Progenitor cell of endocrine pancreas (in vitro differentiated cells): ENCODE measurements at places on chromosomes 4 and X.

- DNase-seq, result no peak
Observed at GRCh38 chrX:40671126-40671525, 23.8 kb upstream of the CXorf38 start.

DNA sequence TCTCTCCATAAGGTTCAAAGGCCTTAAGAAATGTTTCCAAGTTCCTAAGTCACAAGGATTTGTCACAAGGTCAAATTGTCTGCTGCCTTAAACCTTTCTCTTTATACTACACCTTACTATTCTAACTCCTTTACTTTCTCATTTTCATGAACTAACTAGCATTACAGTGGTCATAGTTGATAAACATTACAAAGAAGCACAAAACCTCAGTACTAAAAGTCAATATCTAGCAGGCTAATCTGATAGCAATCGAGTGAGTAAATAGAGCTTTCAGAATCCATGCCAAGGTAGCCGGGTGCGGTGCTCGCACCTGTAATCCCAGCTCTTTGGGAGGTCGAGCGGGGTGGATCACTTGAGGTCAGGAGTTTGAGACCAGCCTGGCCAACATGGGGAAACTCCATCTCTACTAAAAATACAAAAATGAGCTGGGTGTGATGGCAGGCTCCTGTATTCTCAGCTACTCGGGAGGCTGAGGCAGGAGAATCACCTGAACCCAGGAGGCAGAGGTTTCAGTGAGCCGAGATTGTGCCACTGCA, 510.0 kb downstream of the GBA3 start:
- DNase-seq, result no peak

GRCh38 chrX:85109235-85109634, 105.6 kb downstream of the APOOL start:
- no peak for DNase-seq

GRCh38 chrX:82723806-82724205, 784.3 kb upstream of the POU3F4 start:
- no peak for DNase-seq

- DNase-seq, result no peak
Observed at GRCh38 chr4:105707782-105708180, 708 bp downstream of the INTS12 start.

DNA sequence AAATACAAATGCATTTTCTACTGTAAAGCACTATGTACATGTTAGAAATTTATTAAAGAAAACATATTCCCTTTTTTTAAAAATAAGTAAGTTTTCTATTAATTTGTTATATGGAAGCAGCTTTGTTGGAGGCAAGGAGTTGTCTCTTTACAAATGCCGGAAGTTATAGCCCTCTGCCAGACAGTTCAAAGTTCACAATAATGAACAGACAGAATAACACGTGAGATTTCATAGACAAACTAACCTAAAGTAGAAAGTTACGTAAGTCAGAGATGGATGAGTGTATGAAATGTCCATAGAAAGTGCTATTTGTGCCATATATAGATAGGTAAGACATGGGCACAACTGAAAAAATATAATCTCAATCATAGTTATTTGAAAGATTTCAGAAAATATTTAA, 43.9 kb upstream of the NEIL3 start:
- no peak for DNase-seq

DNA sequence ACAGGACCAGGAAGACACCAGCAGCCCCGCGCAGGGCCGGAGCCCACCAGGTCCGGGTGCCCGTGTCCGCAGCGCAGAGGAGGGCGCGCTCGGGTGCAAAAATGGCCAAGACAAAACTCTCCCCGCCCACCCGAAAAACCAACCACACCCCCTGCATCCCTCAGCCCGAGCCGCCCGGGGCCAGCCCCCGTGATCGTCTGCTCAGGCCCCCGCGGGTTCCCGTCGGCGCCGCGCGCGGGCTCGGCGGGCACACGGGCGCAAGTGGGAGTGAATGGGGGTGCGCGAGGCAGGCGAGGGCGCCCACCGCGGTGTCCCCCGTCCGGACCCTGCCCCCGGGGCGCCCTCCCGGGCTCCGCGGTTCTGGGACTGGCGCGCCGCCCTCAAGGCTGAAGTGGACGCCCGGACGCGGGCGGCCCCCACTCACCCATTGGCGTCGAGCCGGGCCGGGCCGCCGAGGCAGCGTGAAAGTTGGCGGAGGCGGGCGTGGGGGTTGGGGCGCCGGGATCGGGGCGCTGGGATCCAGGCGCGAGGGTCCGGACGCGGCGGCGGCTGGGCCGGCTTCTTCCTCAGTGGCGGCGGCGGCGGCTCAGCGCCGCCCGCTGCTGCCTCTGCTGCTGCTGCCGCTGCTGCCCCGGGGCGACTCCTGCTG, 393 bp downstream of the SH3KBP1 start:
- peak; percentile 10 for DNase-seq

DNA sequence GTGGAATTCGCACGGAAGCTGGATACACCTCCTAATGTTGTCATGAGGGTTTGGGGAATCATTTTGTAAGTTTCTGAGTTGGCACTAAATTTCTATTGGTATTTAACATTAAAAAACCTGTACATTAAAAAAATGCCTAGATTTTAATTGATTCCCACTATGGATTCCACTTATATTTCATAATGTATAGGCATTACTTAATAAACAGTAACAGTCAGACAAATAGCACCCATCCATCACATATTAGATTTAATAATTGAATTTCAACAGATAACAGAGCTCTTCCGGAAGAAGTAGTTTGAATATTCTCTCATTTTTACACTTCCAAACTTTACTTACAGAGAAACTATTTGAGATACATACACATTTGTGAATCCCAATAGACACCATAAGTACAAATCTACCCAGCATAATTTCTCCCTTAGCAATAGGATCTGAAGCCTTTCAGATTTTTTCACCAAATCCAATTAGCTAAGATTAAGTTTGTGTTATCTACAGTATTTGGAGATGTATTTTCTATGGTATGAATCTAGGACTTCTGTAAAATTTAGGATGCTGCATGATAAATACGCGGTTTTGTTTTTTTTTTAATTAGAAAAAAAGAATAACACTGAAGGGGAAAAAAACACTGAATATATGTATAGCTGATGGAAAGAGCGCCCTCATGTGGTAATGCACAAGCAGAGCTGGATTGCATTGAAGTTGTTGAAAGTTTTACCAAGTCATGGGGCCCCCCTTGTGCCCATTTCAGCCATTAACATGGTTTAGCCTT, 12.2 kb upstream of the ODAM start:
- no peak for DNase-seq

GRCh38 chr4:110198049-110198434, 373 bp downstream of the ELOVL6 start:
- DNase-seq, result no peak

DNA sequence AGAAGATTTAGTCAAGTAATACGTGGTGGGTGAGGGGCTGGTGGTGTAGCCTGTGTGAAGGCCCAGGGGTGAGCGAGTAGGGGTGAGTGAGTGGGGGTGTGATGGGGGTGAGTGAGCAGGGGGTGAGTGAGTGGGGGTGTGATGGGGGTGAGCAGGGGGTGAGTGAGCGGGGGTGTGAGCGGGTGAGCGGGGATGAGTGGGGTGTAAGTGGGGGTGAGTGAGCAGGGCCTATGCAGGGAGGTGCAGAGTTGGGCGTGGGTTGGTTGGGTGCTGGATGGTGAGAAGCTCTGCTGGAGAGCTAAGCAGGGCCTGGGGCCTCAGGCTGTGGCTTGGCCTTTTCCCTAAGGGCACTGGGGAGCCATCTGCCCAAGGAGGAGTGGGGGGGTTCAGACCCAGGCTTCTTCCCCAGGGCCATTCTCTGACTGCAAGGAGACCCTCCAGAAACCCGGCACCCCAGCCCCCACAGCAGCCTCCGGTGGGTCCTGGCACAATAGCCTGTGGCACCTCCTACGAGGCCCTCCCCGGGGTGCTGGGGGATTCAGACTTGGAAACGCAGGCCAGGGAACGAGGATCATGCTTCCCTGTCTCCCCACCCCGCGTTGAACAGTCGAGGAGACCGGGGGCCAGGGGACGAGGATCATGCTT, 30.4 kb downstream of the SH3TC1 start:
- DNase-seq, result no peak

DNA sequence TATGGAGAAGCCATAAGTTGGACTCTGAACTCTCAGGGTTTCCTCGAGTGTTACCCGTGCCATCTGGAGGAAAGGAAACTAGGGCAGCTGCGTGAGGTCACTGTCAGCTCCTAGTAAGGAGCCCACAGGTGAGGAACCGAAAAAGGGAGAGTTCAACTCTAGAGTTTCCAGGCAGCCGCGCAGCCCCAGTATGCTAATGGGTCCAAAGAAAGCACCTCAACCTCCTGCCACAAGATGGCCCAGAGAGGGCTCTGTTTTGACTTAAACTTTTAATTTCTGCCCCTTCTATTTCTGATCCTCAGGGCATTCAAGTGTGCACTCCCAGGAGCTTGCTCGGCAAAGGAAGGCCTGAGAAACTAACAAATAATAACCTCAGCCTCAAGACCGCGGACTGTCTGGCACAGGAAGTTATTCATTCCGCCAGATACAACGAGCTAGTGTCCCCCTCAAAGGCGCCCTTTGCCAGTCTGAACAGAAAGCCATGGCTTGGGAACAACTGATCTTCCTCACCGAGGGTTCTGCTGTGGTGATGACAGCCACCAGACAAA, 13.9 kb downstream of the SCARB2 start:
- no peak for DNase-seq

- DNase-seq, result no peak
Observed at GRCh38 chr4:89753601-89754066, 83.3 kb downstream of the SNCA start.

GRCh38 chr4:35643661-35644060, 600.7 kb downstream of the ARAP2 start:
- no peak for DNase-seq

- DNase-seq, result no peak
Observed at GRCh38 chr4:148852092-148852699, 410.0 kb upstream of the NR3C2 start.

DNA sequence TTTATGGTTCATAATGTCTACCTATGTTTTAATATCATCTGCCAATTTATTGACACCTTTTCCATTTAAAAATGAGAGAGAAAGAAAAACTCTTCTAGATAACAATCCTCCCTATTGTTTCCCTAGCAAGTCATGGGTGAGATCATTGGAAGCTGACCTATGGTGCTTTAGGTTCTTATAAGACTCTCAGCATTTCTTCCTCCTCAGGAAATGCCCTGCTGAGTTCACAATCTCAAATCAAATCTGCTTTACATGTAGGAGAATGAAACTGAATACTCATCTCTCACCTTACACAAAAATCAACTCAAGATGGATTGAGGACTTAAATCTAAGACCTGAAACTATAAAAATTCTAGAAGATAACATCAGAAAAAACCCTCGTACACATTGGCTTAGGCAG, 267.4 kb downstream of the RAPGEF2 start:
- no peak for DNase-seq

GRCh38 chr4:185020293-185020808, 2.1 kb downstream of the HELT start:
- DNase-seq, result no peak
